ENCODE measurements at places on chromosomes 4 and X.

- no peak for DNase-seq
Measured at GRCh38 chrX:97705936-97706335, 822.2 kb downstream of the RPA4 start.

- no peak for DNase-seq
Measured at GRCh38 chr4:80489798-80490197, 154.3 kb downstream of the CFAP299 start.

GRCh38 chr4:111519683-111520082 is 625.6 kb upstream of the FAM241A start:
- DNase-seq, result no peak

DNA sequence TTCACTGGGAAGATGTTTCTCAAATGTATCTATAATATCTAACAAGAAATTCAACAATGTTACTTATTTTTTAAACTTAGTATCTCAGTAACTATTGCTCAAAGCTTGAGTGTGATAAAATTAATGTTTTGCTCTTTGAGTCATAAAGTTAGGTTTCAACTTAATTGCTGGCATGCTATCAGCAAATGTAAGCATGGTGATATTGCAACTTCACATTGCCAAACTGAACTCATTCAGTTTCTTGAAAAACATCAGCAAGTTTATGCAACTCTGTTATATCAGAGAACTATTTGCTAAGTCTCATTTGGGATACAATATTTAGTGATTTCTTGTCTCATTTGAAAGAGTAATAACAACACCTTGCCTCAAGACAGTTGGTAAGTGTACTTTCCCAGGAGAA is 91.2 kb upstream of the KLF3 start:
- no peak for DNase-seq

GRCh38 chr4:155072417-155072816 is 136.0 kb upstream of the NPY2R start:
- DNase-seq, result no peak

GRCh38 chr4:80333121-80333520 is 2.4 kb upstream of the CFAP299 start:
- DNase-seq, result no peak

- no peak for DNase-seq
Measured at GRCh38 chrX:19852014-19853005, 35.1 kb downstream of the SH3KBP1 start.

- no peak for DNase-seq
Measured at GRCh38 chrX:1576201-1576992, 15.0 kb upstream of the AKAP17A start.

DNA sequence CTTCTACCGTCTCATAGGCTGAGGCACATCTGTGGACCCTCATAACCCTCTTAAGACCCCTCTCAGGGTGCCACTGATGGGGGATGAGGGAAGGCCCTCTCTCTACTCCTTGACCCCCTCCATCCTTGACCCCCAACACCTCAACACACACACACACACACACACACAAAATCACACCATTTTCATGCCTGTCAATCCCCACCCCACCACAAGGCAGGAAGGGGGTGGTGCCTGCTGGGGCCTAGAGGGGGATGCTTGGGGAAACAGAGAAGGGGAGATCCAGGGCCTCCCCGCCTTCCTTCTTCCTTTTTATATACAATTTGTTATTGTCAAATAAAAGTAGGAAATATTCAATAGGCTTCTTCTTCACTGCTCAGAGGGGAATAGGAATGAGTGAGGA is 1.2 kb upstream of the EBP start:
- no peak for DNase-seq

GRCh38 chr4:184649026-184649970 is at the start of the genes CASP3 and PRIMPOL:
TSS of gene CASP3 (minus strand) at chr4:184649447. CDS start at chr4:184638453, 10,994 bp downstream.
TSS of gene PRIMPOL (plus strand) at chr4:184649738. CDS start at chr4:184657141, 7,403 bp downstream.
- peak; percentile 94 for DNase-seq

GRCh38 chr4:90219822-90220221 is 92.6 kb downstream of the CCSER1 start:
- DNase-seq, result no peak

DNA sequence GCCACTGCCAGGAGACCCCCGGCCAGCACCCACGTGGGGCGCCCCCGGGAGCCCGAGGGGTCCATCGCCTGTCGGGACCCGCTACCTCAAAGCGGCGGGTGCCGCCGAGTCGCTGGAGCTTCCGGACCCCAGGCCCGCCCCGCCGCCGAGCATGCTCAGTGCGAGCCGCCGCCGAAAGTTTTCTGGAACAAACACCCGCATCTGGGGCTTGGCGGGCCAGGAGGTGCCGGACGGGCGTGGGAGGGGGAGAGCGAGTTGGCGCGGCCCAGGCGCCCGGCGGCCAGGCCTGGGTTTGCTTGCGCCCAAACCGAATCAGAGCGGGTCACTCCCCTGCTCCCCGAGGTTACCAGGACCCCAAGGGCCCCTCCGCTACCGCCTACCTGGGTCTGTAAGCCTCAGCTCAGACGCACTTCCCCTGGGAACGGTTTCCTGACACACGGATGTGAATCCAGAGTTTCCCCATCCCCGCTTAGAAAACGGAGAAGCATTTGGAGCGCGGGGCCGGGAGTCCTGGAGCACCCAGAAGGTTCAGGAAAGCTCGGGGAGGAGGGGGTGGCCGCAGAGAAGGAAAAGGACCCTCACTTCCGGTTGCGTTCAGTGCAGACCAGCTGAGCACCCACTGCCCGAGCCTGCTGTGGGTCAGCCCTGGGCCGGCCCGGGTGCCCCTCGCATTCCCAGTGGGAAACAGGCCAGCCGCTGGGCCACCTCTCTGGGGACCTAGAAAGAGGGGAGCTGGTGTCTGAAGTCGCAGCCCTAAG is at the start of gene EVC2:
Gene EVC2 (minus strand): TSS at position 111 of the 758 bp plus-strand sequence. CDS start 46 bp downstream, at position 65.
- peak; percentile 30 for DNase-seq

GRCh38 chr4:188624370-188624769 is 485.1 kb downstream of the TRIML1 start:
- DNase-seq, result no peak

GRCh38 chr4:67869580-67870190 is 14.1 kb downstream of the TMPRSS11D start:
- no peak for DNase-seq

DNA sequence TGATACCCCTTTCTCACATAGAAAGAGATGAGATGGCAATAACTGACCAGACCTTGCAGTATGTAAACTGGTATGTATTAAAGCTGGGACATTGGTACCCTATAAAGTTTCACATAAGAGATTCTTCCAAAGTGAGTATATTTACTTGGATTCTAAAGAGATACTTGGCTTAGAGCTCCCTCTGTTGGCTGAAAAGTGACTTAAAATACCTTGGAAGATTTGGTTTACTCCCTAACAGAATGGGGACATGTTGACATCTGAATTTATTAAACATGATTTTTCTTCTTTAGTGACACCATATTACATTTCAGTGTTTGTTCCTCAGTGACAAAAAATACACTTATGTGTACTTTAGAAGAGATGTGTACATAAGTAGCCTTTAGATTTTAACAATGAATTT is 47.9 kb upstream of the RGN start:
- DNase-seq, result peak; percentile 42

DNA sequence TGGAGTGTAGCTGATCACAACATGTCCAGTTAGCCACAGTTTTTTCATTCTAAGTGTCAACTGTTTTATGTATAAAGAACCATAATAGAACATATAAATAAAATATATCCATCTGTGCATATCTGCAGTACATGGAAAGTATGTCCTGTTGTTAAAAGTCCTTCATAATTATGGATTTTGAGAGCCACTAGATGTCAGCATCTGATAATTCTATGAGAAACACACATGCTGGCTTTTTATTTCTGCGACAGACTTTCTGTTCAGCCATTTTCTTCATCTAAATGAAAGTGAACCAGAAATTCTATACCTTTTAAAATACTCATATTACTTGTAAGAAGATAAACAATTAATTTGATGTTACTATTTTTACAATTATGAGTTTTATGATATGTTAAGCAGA is 251.5 kb downstream of the GPM6A start:
- DNase-seq, result peak; percentile 53

DNA sequence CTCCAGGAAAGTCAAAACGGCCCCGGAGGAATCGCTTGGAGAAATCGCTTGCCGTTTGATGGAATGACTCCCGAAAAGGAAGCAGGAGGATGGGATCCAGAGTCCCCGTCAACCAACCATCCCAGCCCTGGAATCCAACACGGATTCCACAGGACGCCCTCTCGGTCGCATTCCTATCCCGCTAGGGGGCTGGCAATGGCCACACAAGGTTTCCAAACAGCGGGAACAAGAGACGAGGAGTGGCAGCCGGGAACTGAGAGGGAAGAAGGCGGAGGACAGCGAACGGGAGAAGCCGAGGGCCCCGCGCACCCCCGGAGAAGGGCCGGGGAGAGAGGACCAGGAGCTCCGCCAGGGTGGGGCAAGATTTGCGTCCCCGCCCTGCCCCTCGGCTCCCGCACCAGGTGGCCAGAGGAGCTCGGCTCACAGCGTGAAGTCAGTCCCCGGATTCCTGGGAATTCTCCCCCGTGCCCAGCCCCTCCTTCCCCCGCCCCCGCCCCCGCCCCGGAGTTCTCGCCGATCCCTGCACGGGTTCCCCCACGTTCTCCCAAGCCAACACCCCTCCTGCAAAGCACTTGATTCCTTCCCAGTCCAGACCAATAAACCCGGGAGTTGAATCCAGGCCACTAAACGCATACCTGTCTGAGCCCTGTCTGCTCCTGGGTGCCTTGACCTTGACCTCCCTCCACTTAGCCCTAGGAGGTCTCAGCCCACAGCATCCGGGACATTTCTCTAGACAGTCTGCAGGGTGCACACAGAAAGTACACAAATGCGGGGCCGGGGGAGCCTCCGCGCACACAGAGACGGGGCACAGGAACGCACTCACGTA is 1.4 kb downstream of the PDZD4 start:
- DNase-seq, result no peak

- peak; percentile 7 for DNase-seq
Measured at GRCh38 chr4:41963105-41963504, 18.5 kb upstream of the DCAF4L1 start.

GRCh38 chr4:170652571-170652970 is 562.8 kb upstream of the AADAT start:
- no peak for DNase-seq

DNA sequence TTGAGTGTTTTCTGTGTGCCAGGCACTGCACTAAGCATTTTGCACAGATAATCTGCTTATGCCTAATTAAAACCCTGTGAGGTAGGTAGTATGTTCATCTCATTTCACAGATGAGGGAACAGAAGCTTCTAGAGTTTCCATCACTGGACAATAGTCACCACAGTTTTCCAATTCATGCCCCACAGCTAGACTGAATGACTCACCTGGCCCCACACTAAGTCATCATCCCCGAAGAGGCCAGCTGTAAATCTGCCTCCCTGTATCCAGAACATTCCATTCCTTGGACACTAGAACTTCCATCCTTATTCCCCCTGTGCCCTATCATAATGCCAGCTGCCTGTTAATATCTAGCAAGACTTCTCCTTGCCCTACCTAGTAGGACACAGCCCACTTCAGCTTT is 40.9 kb upstream of the NYX start:
- no peak for DNase-seq

- no peak for DNase-seq
Measured at GRCh38 chr4:119504616-119505015, 124.0 kb downstream of the PDE5A start.

GRCh38 chr4:120915336-120915735 is 7.2 kb downstream of the PRDM5 start:
- DNase-seq, result no peak

DNA sequence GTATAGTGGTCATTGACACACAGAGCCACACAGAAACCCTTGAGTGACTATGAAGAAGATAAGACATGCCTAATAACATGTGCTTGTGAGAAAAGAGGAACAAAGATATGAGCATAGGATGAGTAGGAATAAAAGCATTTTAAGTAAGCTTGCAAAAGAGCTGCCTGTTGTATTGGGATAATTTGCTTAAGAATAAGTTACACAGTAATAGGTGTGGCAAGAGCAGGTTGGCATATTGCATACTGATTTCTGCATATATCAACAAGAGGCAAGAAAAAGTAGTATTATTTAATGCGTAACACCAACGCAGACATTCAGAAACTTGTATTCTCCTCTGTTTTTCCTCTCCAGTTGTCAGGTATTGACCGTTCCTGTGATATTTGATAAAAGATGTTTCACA is 111.5 kb upstream of the UGT8 start:
- DNase-seq, result no peak

DNA sequence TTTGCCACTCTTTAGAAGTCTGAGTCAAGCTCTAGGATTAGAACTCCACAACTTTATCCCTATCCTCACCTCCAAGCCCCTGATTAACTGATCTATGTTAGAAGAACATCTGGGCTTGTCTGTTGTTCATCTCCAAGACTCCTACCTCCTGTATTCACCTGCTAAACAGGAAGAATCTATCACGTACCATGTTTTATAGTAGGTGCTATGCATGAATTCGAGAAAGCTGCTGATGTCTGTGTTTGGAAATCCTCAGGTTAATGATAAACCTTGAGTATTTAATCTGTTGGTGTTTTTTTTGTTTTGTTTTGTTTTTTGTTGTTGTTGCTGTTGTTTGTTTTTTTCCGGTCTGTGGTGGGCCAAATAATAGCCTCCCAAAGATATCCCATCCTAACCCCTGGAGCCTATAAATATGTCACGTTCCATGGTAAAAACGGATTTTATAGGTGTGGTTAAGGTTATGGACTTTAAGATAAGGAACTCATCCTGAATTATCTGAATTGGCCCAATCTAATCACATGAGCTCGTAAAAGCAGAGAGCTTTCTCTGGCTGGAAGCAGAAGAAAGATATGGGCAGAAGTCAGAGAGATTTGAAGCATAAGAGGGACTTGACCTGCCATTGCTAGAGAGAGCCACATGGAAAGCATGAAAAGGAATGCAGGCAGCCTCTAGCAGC is 101.2 kb upstream of the DUSP21 start:
- no peak for DNase-seq

GRCh38 chr4:104596189-104596588 is 101.5 kb upstream of the CXXC4 start:
- no peak for DNase-seq

GRCh38 chr4:139808808-139809756 is 143.5 kb downstream of the MGST2 start:
- no peak for DNase-seq

DNA sequence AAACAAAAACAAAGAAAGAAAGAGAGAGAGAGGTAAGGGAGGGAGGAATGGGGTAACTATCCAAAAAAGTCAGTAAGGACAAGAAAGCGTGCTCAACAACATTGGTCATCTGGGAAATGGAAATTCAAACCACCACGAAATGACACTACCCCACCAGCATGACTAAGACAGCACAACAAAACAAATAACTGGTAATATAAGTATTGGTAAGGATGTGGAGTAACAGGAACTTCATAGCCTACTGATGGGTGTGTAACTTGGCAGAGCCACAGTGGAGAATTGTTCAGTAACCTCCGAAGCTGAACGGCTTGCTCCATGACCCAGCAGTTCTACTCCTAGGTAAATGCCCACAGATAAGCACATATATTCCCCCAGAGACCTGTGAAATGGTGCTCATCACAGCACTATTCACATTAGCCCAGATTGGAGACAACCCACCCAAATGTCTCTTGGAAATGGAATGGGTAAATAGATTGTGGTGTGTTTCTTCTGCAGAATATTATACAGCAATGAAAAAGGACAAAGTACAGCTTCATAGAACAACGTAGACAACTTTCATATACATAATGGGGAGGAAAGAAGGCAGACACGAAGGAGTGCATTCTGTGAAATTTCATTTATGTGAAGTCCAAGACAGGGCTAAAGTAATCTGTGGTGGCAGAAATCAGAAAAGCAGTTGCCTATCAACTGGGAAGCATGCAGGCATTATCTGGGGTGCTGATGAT is 95.5 kb upstream of the ATP6AP2 start:
- DNase-seq, result no peak

Measured in kidney capillary endothelial cell (primary cell).